ENCODE measurements at places on chromosomes 7 and 10.

DNA sequence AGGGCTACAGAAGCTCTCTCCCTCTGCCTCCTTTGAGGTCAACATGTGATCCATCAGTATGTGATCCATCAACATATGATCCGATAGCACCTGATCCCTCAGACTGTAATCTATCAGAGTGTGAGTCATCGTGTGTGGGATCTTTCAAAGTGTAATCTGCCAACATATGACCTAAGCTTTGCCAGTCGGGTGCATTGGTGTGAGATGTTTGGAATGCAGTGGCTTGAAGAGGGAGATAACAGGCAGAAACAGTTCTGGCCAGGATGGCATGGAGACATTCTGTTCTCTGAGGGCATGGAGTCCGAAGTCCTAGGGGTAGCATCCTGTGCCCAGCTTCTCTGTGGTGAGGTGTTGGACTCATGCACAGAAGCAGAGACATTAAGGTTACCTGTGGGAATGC is 217.7 kb upstream of the ETV1 start:
- no peaks in the 10 kb centered on the region for H3K36me3 ChIP-seq
- H3K4me3 ChIP-seq, result no peak overlapping the region
- H3K27me3 ChIP-seq, result no peaks in the 10 kb centered on the region

GRCh38 chr10:117622471-117623184 is 80.1 kb downstream of the EMX2 start:
- H3K4me1 ChIP-seq, result no peaks in the 10 kb centered on the region
- no peak for DNase-seq
- peaks cover 6% of the 10 kb centered on the region for H3K27me3 ChIP-seq
- H3K36me3 ChIP-seq, result no peaks in the 10 kb centered on the region

- no peaks in the 10 kb centered on the region for H3K4me1 ChIP-seq
- peaks cover 8% of the 10 kb centered on the region for H3K27me3 ChIP-seq
- DNase-seq, result no peak
- no peak overlapping the region for H3K4me3 ChIP-seq
- H3K27ac ChIP-seq, result no peak overlapping the region
- no peaks in the 10 kb centered on the region for H3K36me3 ChIP-seq
Observed at GRCh38 chr10:123101872-123102271, 33.9 kb upstream of the HMX3 start.

- H3K4me1 ChIP-seq, result no peaks in the 10 kb centered on the region
- no peak overlapping the region for H3K27ac ChIP-seq
- no peaks in the 10 kb centered on the region for H3K27me3 ChIP-seq
- H3K36me3 ChIP-seq, result no peaks in the 10 kb centered on the region
Observed at GRCh38 chr7:128876586-128876977, 13.9 kb downstream of the ATP6V1F start.

DNA sequence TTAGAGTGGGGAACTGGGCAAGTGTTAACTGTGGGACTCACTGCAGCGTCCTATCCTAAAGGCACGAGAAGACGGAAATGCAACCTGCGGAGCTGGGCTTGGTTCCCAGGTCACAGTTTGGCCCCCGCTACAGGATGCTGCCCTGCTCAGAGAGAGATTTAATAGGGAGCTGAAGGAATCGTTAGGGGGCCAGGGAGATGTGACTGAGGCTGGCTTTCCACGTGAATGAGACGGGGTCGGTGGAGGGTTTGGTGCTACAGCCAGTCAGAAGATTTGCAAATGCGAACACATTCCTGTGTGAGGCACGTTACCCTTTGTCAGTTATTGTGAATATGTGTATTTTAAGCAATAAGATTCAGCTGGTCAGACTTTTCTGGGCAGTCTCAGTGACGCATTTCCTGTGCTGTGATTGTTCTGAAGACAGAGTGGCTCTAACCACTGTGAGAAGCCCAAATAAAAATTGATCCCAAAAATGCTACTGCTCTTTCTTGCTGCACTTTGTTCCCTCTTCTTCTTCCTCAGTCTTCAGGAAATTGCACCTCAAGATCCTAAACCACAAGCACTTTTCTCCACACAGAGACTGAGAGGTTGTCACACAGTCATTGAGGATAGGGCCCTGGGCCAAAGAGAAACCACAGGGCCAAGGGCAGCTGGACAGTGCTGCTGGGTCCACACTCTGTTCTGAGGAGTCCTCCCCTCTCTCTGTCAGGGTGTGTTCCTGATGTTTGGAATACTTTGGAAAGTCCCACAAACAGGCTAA is 21.2 kb downstream of the CYP17A1 start:
- H3K4me1 ChIP-seq, result peaks cover 50% of the 10 kb centered on the region
- H3K4me3 ChIP-seq, result no peak overlapping the region
- H3K27me3 ChIP-seq, result no peaks in the 10 kb centered on the region
- no peak for DNase-seq
- H3K36me3 ChIP-seq, result peaks cover 49% of the 10 kb centered on the region

GRCh38 chr7:74657692-74658177 is at the start of gene GTF2I:
TSS of gene GTF2I (plus strand) at chr7:74657718. CDS start at chr7:74689129, 31,411 bp downstream.
- peaks cover 59% of the 10 kb centered on the region for H3K4me1 ChIP-seq
- peaks cover 11% of the 10 kb centered on the region for H3K36me3 ChIP-seq
- peak within 1 kb of the TSS; percentile 97 for H3K27ac ChIP-seq
- no peak for DNase-seq

- DNase-seq, result no peak
- no peaks in the 10 kb centered on the region for H3K4me1 ChIP-seq
- no peaks in the 10 kb centered on the region for H3K27me3 ChIP-seq
Observed at GRCh38 chr10:9501944-9502343, 1447.5 kb downstream of the GATA3 start.

DNA sequence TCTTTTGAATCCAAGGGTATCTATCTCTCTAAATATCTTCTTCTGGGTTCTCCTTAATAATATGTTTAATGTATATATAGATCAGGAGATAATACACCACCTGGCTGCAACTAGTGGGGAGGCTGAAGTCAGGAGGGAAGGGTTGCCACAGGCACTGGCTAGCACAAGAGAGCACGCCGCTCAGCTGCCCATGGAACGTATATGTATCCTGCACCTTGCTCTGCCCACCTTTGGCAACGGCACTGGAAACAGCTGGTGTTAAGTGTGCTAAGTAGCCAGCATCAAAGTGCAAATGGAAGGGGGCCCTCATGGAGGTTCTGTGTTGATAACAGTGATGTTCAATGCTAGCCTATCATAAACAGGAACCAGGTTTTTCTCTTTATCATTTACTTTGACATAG is 49.8 kb upstream of the FAM133B start:
- no peak for DNase-seq
- H3K4me1 ChIP-seq, result peaks cover 39% of the 10 kb centered on the region
- no peak overlapping the region for H3K4me3 ChIP-seq
- H3K36me3 ChIP-seq, result no peaks in the 10 kb centered on the region
- no peaks in the 10 kb centered on the region for H3K27me3 ChIP-seq

DNA sequence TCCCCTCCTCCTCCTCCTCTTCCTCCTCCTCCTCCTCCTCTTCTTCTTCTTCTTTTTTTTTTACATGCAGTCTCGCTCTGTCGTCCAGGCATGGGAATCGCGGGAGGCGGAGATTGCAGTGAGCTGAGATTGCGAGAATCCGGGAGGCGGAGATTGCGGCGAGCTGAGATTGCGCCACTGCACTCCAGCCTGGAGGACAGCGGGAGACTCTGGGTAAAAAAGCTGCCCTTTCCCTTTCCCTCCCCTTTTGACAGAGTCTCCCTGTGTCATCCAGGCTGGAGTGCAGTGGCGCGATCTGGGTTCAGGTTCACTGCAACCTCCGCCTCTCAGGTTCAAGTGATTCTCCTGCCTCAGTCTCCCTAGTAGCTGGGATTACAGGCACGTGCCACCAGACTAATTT is 168.1 kb upstream of the MALRD1 start:
- no peak for DNase-seq
- no peaks in the 10 kb centered on the region for H3K27me3 ChIP-seq
- no peak overlapping the region for H3K4me3 ChIP-seq
